ENCODE measurements at places on chromosomes 3 and 15.

GRCh38 chr3:52324676-52325075 lies 8.6 kb downstream of the DNAH1 start:
- no peak for DNase-seq

DNA sequence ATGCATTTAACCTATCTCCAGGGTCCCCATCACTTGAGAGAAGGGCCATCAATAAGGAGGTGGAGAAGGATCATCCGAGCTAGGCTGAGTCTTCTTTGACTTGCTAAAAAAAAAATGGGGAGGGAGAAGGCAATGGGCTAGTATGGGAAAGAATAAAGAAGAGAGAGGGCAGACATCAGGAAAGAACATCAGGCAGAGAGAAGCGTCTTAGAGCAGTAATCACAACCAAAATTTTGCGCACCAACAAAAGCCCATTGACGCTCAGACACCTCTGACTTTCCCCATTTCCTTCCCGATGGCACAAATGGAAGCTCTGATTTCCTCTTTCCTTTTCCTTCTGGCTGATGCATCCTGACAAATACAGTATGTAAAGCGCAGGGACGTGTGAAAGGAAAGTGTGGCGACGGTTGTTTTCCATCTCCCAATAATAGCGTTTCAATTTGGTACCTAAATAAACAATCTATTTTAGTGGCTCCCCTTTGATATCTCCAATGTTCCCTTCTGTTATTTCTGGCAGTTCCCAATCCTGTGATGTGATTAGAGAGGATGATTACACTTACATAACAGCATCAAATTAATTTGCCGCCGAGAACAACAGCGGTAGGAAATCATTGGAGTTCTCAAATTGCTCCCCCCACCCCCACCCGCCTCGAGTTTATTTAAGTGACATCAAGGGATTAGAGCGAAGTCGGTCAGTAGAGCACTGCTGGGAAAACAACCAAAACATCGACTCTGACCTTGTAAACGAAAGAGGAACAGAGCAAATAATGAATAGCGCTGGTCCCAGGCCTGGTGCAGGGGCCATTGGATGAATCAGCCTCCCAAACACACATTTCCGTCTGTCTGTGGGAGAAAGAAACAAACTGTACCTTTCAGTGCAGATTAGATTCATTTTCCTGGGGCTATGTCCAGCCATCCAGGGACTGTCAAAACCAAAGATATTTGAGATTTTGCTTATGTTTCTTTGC lies 273.3 kb upstream of the ICE2 start:
- DNase-seq: peak; percentile 68

DNA sequence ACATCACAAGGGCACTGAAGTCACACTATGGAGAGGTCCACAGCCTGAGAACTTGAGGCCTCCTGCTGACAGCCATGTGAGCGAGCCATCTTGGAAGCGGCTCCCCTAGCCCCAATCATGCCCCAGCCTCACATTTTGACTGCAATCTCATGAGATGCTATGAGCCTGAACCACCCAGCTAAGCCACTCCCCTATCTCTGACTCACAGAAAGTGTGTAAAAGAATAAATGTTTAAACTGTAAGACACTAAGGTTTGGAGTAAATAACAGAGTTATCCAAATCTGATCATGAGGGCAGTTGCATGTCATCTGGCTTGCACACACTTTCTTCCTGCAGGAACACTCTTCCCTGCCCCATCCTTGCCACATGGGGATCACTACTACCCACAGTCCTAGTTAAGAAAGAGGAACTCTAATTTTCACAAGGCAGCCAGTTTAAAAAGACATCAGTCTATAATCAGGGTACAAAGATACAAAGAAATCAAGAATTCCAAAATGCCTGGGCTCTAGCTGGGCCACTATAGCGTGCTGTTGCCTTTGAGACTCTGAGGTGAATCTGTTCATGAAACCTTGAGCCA lies 494.2 kb downstream of the FOXP1 start:
- peak; percentile 38 for DNase-seq

- peak; percentile 18 for DNase-seq
Measured at GRCh38 chr3:58333206-58334012, 717 bp downstream of the PXK start.

DNA sequence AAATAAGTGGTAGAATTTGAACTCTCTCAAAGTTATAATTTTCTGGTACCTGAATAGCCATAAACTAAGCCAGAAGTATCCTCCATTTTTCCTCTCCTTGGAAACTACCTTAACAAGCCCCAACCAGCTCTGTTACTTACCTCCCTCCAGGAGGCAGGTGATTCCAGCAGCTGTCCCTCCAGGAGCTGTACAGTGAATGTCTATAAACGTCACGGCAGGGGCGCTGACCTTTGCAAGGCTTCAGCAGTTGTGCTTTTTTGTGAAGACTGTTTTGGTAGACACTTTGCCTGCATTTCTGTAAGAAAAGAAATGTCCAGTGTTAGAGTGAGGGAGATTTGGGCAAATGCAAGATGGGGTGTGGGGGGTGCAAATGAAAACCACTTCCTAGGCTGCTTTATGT lies 67.2 kb downstream of the LEO1 start:
- no peak for DNase-seq

GRCh38 chr3:172520301-172520831 lies 2.9 kb downstream of the TNFSF10 start:
- peak; percentile 74 for DNase-seq

- no peak for DNase-seq
Measured at GRCh38 chr3:116020989-116021388, 397.7 kb downstream of the GAP43 start.

GRCh38 chr3:56042326-56042951 lies 425.8 kb downstream of the ERC2 start:
- peak; percentile 64 for DNase-seq

All from EH (cell line).